ENCODE measurements at places on chromosomes 1 and 21. TPM values are rescaled to one million over a fixed set of nuclear protein-coding genes. Genes with fewer than 3 reads are reported as not detected.

The OR6K3 gene
- total RNA-seq: not detected

The OR2T35 gene
- not detected for total RNA-seq

The TFAP2E gene
- not detected for total RNA-seq

The MCOLN3 gene
- total RNA-seq: 0.33 TPM

The ATAD3A gene
- total RNA-seq: 15.7 TPM

The OR2M7 gene
- total RNA-seq: not detected

The ROR1 gene
- total RNA-seq: 20.1 TPM

The TSPAN2 gene
- total RNA-seq: 7.9 TPM

GRCh38 chr1:6462412-6463119, 3.4 kb downstream of the TNFRSF25 start:
- no peak for DNase-seq

DNA sequence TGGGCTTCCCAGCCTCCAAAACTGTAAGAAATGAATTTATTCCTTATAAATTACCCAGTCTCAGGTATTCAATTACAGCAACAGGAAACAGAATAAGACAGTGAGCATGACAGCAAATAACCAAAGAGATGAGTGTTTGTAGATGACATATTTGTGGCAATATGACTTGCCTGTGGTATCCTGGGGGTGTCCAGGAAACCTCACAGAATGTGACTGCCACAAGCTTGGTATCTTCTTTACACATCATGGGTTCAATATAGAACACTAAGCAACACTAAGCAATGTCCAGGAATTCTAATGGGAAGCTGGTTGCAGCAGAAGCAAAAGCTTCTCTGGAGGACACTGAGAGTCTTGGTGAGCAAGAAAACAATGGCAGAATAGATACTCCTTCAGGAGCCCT, 236.4 kb upstream of the BEND5 start:
- no peak for DNase-seq

GRCh38 chr1:18981242-18981641, 24.8 kb upstream of the IFFO2 start:
- no peak for DNase-seq

GRCh38 chr1:213552045-213552444, 435.7 kb upstream of the PROX1 start:
- no peak for DNase-seq

GRCh38 chr1:95679262-95679661, 445.3 kb downstream of the RWDD3 start:
- DNase-seq: no peak

GRCh38 chr1:202213361-202214088, 19.9 kb downstream of the LGR6 start:
- no peak for DNase-seq

- peak; percentile 74 for DNase-seq
Measured at GRCh38 chr1:39410915-39411436, 80.5 kb upstream of the BMP8A start.

DNA sequence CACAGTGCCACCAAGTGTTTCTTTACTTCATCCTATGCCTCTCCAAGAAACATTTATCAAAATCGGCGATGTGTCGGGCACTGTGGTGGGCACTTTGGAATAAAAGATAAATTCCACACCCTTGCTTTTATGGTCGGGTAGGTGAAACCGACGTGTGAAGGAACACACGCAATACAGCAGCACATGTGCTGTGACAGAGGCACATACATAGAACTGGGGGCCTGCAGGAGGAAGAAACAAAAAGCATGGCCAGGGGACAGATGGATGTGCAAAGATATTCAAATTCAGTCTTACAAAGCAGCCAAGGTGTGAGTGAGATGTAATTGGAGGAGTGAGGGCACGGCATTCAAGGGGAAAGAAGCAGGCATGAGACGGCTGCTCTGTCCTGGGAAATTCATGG, 282.0 kb downstream of the PBX1 start:
- DNase-seq: no peak

DNA sequence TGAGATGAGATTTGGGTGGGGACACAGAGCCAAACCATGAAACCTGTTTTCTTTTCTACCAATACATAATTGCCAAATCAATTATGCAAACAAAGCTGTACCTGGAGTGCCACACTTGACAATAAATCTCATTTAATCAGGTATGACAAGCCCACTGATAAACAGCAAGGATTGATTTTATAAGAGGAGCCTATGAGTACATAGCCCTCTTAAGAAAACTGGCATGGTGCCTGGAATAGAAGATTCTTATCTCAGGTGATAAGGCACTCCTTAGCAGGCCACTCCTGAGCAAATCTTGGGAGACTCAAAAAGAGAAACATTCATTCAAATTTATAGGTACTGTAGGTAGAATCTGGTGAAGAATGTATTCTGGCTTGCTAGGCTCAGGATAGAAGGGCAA, 28.6 kb upstream of the PDE4B start:
- DNase-seq: no peak

- DNase-seq: no peak
Measured at GRCh38 chr1:229940684-229941083, 126.4 kb upstream of the GALNT2 start.

- DNase-seq: no peak
Measured at GRCh38 chr21:38181096-38181495, 75.7 kb upstream of the KCNJ15 start.

GRCh38 chr1:24594328-24594598, 38.4 kb downstream of the NCMAP start:
- no peak for DNase-seq

GRCh38 chr1:165254376-165254775, 102.1 kb downstream of the LMX1A start:
- DNase-seq: no peak

- no peak for DNase-seq
Measured at GRCh38 chr21:46545363-46545762, 59.5 kb downstream of the S100B start.

DNA sequence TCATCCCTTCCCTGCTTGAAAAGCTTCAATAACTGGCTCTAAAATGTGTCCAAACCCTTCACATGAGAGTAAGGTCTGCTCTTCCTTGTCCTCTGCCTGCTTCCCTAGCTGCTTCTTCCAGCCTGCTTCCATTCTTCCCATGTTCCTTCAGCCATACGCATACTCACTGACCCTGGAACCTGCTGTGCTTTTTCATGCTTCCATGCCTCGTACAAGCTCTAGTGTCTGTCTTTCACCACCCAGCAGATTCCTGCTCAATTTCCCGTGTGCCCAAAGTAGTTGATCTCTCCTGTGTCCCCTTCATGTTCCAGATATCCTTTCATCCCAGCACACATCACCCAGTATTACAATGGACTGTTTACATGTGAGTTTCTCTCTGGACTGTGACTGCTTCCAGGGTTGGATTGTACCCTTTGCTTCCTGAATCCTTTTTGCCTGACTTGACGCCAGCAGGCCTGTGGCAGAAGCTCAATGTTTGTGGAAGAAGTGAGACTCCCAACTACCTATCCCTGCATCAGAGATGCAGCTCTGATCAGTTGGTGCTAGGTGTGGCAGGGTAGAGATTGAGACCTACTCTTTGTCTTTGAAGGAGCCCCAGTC, 35.9 kb upstream of the RNF19B start:
- no peak for DNase-seq

GRCh38 chr1:153805042-153805745, 30.0 kb downstream of the SLC27A3 start:
- no peak for DNase-seq

- no peak for DNase-seq
Measured at GRCh38 chr1:230858918-230859729, 9.2 kb downstream of the C1orf198 start.

GRCh38 chr1:179143322-179143721, 61.5 kb downstream of the TOR3A start:
- DNase-seq: no peak

DNA sequence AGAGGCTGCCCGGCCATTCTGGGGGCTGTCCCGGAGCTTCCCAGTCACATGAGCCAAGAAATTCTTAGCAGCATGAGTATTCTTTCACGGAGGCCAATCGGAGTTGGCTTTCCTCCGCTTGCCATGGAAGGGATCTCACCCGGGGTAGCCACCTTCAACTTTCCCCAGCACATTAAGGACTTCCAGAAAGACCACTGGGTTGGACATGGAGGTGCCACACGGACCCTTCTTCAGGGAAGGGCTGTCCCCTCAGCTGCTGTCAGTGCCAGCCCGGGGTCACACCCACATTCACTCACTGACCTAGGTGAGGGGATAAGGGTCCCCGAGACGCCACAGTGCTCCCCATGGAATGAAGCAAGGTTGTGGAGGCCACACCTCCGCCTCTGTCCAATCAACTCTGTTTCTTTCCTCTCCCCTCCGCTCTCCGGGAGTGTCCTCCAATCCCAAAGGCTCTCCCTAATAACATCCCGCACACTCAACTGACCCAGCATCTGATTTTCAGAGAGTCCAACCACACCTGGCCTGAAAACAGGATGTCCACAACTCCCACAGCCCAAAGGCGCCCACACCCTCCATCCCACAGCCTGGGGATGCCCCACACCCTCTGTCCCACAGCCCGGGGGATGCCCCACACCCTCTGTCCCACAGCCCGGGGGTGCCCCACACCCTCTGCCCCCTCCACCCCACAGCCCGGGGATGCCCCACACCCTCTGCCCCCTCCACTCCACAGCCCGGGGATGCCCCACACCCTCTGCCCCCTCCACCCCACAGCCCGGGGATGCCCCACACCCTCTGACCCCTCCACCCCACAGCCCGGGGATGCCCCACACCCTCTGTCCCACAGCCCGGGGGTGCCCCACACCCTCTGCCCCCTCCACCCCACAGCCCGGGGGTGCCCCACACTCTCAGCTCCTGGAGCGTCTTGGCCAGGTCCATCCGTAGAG, 19.4 kb downstream of the RSPH1 start:
- no peak for DNase-seq

DNA sequence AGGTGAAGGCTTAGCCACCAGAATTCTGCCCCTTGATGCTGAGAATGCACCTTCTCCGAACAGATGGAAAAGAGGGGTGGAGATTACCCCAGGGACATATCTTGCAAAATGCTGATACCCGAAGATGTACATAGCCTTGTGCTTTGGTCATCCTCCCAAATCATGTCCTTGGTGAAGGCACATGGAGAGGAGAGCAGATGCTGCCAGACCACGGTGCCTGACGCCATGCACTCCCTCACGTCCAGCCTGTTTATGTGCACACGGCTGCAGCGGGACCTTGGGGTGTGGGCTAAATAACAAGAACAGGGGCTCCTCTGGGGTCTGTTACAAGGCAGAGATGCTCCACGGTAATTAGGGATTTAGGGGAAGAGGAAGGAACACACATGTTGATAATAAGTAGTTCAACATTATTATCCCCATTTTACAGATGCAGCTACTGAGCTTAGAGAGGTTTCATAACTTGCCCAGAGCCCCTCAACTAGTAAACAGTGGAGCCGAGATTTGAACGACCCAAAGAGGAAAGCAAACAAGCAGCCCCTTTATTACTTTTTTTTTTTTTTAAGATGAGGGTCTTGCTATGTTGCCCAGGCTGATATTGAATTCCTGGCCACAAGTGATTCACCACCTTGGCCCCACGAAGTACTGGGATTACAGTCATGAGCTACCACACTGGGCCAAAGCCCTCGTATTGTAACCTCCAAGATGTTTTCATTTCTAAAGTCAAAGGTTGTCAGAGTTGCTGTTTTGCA, 12.9 kb downstream of the EPHX1 start:
- DNase-seq: no peak

GRCh38 chr1:160741092-160741501, 2.0 kb downstream of the SLAMF7 start:
- DNase-seq: no peak

- DNase-seq: no peak
Measured at GRCh38 chr1:180945551-180945950, 32.9 kb downstream of the KIAA1614 start.

DNA sequence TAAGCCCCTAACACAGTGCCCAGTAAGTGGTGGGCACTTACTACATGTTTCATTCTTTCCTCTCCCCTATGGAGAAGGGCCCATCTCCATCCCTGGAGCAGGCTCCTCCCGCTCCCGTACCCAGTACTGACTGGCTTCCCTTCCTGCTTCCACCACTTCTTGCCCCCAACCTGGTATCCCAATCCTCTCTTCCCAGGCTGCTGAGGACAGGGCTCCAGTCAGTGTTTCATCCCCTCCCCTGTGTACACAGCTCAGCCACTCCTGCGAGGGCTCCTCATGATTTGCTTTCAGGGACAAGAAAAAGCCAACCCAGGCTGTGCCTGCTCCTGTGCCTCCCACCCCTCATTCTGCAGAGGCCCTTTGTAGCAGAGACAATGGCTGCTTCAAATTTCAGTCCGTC, 20.8 kb upstream of the ETV3 start:
- DNase-seq: no peak

GRCh38 chr21:28632755-28633408, 359.8 kb downstream of the LTN1 start:
- no peak for DNase-seq

DNA sequence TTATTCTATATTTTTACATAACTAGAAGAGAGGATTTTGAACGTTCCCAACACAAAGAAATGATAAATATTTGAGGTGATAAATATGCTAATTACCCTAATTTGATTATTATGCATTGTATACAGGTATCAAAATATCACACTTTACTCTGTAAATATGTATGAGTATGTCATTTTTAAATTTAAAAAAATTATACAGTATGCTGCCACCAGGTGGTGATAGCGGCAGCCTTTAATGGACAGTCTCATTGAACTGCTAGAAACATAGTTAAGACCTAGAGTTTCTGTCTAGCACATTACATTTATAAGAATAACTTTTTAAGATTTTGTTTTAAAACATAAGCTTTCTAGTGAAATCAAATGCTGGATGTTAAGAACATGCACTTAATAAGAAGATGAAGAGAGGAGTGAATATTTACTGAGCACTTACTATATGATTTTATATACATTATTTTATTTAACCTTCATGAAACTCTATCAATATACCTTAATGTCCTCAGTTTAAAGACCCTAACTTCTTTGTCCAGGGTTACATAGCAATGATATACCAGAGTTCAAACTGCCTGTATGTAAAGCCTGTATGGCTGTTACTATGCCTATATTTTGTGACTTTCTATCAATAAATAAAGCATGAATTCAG, 207.1 kb downstream of the NUF2 start:
- DNase-seq: no peak

GRCh38 chr1:15764890-15765289, 6.3 kb downstream of the FBLIM1 start:
- no peak for DNase-seq

GRCh38 chr1:204296431-204296988, 63.2 kb downstream of the PLEKHA6 start:
- no peak for DNase-seq

DNA sequence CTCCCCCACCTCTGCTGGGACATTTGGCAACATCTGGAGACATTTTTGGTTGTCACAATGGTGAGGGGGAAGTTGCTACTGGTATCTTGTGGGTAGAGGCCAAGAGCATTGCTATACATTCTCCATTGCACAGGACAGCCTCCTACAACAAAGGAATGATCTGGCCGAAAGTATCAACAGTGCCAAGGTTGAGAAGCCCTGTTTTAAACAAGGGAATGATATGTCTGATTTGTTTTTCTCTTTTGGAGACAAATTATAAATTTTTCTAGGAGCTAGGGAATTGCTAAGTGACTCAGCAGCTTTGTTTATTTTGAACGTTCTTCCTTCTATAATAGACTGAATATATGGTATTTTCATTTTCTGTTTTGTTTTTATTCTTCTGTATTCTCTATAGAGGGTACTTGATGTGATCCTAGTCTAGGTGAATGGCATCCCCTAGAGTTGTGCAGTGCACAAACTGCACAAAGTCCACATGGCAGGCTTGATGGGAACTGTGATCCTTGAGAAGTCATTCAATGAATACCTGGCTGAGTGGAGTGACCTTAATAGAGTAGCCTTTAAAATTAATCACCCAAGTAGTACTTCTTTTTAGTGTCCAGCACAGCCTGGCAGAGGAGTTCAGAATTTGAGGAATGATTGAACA, 288.6 kb upstream of the USP24 start:
- no peak for DNase-seq
